Stimulated activated CD8-positive, alpha-beta memory T cell treated with anti-CD3 and anti-CD28 coated beads, Interleukin-2, amount 100 ng/mL, for 48 hours (primary cell): ENCODE measurements at places on chromosomes 6 and 20.

GRCh38 chr6:143680141-143680540 lies 2.4 kb downstream of the PHACTR2 start:
- no peak for DNase-seq

DNA sequence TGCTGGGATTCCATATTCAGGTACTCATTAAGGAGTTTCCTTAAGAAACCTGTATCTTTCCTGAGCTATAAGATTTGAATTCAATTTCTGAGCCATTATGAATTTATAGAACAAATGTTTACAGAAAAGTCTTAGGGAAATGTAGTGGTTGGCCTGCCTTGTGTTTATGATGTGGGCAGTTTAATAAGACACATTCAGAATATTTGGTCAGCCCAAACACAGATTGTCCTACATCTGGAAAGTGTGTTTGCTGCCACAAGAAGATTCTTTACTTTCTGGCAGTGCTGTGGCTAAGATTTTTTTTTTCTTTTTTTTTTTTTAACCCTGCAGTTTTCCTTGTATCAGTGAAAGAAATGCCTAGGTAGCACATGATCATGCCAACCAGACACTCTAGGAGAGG lies 15.2 kb downstream of the TBX18 start:
- no peak for DNase-seq

DNA sequence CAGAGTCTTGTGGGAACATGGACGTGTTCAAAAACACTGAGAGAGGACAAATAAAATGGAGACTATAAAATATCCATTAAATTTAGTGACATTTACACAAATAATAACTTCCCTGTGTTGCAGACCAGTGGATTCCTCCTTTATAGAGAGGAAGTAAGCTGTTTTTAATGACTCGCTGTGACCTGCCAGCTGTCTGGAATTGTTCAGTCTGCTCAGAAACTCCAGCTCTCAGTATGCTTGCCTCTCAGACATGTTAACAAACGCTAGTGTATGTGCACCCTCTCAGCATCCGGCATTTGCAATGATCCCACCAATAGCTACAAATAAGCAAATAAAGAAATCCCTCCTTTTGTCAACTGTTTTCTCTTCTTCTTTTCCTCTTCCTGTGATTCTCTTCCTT lies 158.0 kb upstream of the TCF21 start:
- DNase-seq: no peak

- no peak for DNase-seq
Observed at GRCh38 chr6:111683749-111684267, 78.1 kb upstream of the TRAF3IP2 start.

DNA sequence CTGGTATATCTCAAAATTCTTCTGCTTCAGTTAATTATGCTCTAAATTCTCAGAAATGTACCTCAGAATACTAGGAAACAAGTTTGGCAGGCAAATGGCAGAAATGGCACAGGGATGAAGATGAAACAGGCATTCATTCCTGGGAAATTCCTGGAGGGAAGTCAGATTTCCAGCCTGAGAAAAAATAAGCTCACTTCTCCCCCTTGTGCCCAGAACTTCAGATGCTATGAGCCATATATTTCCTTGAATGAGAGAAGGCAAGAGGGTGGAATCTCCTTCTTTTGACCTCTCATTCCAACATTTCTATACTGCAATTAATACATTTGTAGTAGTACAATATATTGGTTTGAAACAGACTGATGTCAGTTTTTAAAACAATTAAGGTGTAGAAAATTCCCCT lies 22.8 kb downstream of the RGS17 start:
- DNase-seq: no peak

- no peak for DNase-seq
Observed at GRCh38 chr6:11485271-11485670, 52.3 kb upstream of the TMEM170B start.

GRCh38 chr6:34386316-34387137 lies 5.9 kb downstream of the NUDT3 start:
- no peak for DNase-seq
